ENCODE measurements at places on chromosomes 1 and 21. TPM values are rescaled to one million over a fixed set of nuclear protein-coding genes. Genes with fewer than 3 reads are reported as not detected.

DENND2C gene
- polyA plus RNA-seq = 1.9 TPM

CELA3B gene
- 2.5 TPM for polyA plus RNA-seq

MXRA8 gene
- polyA plus RNA-seq = 364 TPM

SPRR2E gene
- 0.75 TPM for polyA plus RNA-seq

DNA sequence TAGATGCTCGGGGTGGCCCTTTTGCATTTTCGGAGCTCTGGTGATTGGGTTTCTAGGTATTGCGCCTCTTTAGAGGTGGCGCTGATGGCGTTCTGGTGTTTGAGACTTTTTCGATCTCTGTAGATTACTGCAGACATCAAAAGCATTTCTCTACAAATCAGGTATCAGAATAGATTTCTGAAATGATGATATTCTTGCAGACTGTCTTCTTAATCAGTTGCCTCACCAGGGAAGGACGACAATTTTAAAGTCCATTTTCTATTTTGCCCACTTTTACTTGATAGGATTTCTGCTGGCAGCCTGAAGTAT lies 65.2 kb upstream of the VAMP3 start:
- no peaks in the 10 kb centered on the region for H3K36me3 ChIP-seq
- H3K27ac ChIP-seq = no peak overlapping the region
- no peaks in the 10 kb centered on the region for H3K27me3 ChIP-seq
- H3K4me1 ChIP-seq = no peaks in the 10 kb centered on the region

GRCh38 chr1:204684206-204684570 lies 1.4 kb downstream of the LRRN2 start:
- DNase-seq = no peak
- no peaks in the 10 kb centered on the region for H3K27me3 ChIP-seq
- no peak overlapping the region for H3K4me3 ChIP-seq
- no peaks in the 10 kb centered on the region for H3K36me3 ChIP-seq

- peak overlapping the region; percentile 42 for H3K4me3 ChIP-seq
- no peaks in the 10 kb centered on the region for H3K27me3 ChIP-seq
- DNase-seq = peak; percentile 63
- H3K36me3 ChIP-seq = no peaks in the 10 kb centered on the region
Measured at GRCh38 chr1:41366455-41367287, 5.4 kb downstream of the FOXO6 start.

DNA sequence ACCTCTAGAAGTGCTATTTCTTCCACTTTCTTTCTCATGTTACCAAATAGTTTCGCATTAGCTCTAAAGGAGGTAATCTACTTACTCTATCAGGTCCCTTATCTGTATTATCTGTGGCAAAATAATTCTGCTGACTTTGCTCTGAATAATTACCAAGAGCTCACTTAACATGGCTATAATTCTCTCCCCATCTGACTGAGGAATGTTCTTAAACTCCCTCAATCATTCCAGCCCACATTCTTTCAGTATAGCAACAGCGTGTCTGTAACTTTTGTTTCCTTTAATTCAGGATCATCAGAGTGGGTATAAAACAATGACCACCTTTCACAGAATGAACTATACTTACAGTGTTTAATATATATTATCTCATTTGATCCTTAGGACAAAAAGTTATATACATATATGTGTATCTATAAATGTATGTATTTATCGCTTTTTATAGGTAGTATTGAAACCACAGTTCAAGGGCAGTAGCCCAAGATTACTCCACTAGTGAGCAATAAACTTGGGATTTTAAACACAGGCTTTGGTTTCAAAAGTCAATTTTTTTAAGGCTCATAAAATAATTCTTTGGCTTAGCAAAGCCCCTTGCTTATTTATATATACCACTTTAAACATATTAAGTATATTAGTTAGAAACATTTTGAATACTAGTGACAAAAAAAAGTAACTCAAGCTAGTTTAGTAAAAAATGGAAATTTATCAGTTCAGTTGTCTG lies 36.1 kb upstream of the ST6GALNAC3 start:
- no peak overlapping the region for H3K27ac ChIP-seq
- no peaks in the 10 kb centered on the region for H3K27me3 ChIP-seq
- no peak overlapping the region for H3K4me3 ChIP-seq
- DNase-seq = no peak

- no peak overlapping the region for H3K4me3 ChIP-seq
- no peaks in the 10 kb centered on the region for H3K36me3 ChIP-seq
- DNase-seq = no peak
- H3K27me3 ChIP-seq = no peaks in the 10 kb centered on the region
- no peaks in the 10 kb centered on the region for H3K4me1 ChIP-seq
Measured at GRCh38 chr1:145972580-145972979, 8.1 kb downstream of the POLR3GL start.

DNA sequence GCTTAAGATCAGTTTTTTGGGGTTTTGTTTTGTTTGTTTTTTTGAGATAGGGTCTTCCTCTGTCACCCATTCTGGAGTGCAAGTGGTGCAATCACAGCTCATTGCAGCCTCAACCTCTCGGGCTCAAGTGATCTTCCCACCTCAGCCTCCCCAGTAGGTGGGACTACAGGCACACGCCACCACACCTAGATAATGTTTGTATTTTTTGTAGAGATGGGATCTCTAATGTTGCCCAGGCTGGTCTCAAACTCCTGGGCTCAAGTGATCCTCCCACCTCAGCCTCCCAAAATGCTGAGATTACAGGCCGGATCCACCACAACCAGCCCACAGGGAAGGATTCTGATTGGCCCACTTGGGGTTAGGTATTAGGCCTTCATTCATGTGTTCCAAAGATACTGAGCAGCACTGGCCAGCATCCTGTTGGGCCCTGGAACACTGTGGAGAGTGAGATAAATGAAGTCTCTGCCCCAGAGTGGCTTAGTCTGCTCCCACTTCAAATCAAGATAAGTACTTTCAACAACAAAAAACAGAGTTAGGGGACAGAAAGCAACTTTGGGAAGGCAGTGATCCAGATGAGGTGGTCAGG lies 54.7 kb downstream of the PTP4A2 start:
- no peak for DNase-seq
- no peak overlapping the region for H3K4me3 ChIP-seq
- H3K36me3 ChIP-seq = no peaks in the 10 kb centered on the region
- no peaks in the 10 kb centered on the region for H3K27me3 ChIP-seq
- no peaks in the 10 kb centered on the region for H3K4me1 ChIP-seq

DNA sequence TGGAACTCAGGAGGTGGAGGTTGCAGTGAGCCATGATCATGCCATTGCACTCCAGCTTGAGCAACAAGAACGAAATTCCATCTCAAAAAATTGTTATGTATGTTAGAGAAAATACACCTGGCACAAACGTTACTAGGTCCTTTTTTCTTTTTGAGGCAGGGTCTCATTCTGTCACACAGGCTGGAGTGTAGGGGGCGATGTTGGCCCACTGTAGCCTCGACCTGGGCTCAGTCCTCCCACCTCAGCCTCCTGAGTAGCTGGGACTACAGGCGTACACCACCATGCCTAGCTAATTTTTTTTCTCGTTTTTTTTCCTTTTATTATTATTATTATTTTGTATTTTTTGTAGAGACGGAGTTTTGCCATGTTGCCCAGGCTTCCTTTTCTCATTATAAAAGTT lies 4.4 kb downstream of the HAX1 start:
- no peaks in the 10 kb centered on the region for H3K36me3 ChIP-seq
- no peaks in the 10 kb centered on the region for H3K4me1 ChIP-seq
- H3K4me3 ChIP-seq = no peak overlapping the region

DNA sequence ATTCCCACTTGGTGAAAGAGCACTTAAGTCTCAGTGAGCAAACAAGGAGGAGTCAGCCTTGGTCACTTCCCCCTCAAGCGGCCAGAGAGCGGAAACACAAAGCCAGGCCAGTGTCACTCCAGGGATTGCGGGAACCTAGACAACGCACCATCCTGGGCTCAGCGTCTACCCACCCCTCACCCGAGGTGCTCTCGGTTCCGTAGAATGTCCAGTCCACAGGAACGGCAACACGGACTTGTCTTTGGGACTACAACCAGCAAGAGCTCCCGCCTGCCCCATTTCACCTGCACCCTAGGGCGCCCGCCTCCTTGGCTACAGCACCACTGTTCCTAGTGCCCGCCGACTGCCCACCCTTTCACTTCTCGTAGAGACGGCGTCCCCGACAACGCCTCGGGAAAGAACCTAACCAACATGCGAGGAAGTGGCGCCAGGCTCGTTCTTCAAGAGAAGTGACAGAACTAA lies 509 bp downstream of the GDAP2 start:
- H3K27ac ChIP-seq = peak overlapping the region; percentile 76
- no peaks in the 10 kb centered on the region for H3K27me3 ChIP-seq
- H3K4me1 ChIP-seq = peaks cover 4% of the 10 kb centered on the region
- no peak for DNase-seq
- no peaks in the 10 kb centered on the region for H3K36me3 ChIP-seq

- no peaks in the 10 kb centered on the region for H3K4me1 ChIP-seq
- no peaks in the 10 kb centered on the region for H3K36me3 ChIP-seq
- no peaks in the 10 kb centered on the region for H3K27me3 ChIP-seq
- DNase-seq = no peak
Measured at GRCh38 chr1:36658838-36659237, 176.1 kb upstream of the CSF3R start.

- no peaks in the 10 kb centered on the region for H3K4me1 ChIP-seq
- H3K4me3 ChIP-seq = no peak overlapping the region
- H3K36me3 ChIP-seq = no peaks in the 10 kb centered on the region
- no peaks in the 10 kb centered on the region for H3K27me3 ChIP-seq
- no peak overlapping the region for H3K27ac ChIP-seq
Measured at GRCh38 chr1:30373471-30374399, 349.6 kb downstream of the MATN1 start.
